ENCODE measurements at places on chromosomes 6 and 20.

- DNase-seq, result no peak
Observed at GRCh38 chr6:81816380-81816779, 63.9 kb upstream of the TENT5A start.

- no peak for DNase-seq
Observed at GRCh38 chr6:111050261-111051023, 36.9 kb upstream of the SLC16A10 start.

DNA sequence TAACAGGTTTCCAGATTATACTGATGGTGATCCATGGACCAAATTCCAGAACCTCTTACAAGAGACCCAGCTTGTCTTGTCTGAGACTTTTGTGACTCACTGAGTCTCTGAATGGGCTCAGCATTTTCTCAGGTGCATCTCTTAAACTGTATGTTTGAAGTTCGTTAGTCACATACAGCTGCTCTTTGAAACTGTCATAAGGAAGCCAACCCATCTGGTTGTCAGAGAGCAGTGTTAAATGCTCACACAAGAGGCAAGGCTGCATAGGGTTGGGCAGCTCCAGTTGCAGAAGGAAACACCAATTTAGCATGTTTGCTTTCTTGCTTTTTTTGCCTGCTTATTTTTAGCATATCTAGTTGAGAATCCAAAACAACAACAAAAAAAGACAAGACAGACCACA, 47.1 kb downstream of the TRIM27 start:
- no peak for DNase-seq

GRCh38 chr6:14966096-14966905, 279.6 kb upstream of the JARID2 start:
- no peak for DNase-seq

DNA sequence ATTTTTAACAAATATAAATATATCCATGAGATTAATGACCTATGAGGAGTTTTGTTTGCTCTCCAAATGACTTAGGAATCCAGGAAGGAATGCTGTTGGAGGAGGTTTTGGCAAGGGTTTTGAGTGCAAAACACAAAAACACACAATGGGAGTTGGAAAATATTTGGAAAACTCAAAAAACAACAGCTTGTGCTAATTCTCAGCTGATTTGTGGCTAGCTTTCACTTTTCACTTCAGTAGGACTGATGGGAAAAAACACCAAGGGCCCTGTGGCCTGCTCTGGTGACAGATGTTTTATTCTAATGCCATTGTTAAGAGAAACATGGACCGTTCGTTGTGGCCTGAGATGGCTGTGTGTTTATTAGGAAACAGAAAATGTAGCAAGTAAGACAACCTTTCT, 113.9 kb downstream of the ALDH8A1 start:
- DNase-seq, result no peak

- no peak for DNase-seq
Observed at GRCh38 chr6:31574106-31575061, 981 bp upstream of the TNF start.
